ENCODE measurements at places on chromosomes 3 and 15. TPM values are rescaled to one million over a fixed set of nuclear protein-coding genes. Genes with fewer than 3 reads are reported as not detected.

The CLDN18 gene
- 0.08 TPM for polyA plus RNA-seq

- DNase-seq, result no peak
Measured at GRCh38 chr3:58657036-58657520, 9.5 kb downstream of the FAM3D start.

- DNase-seq, result peak; percentile 10
Measured at GRCh38 chr15:70063261-70063925, 34.3 kb downstream of the TLE3 start.

- no peak for DNase-seq
Measured at GRCh38 chr3:60298141-60298540, 953.1 kb downstream of the FHIT start.

GRCh38 chr15:35874260-35874905 is 328.4 kb upstream of the DPH6 start:
- no peak for DNase-seq

- DNase-seq, result no peak
Measured at GRCh38 chr3:23302271-23302670, 99.1 kb downstream of the UBE2E2 start.

GRCh38 chr3:168213920-168214319 is 118.2 kb upstream of the GOLIM4 start:
- DNase-seq, result no peak

- no peak for DNase-seq
Measured at GRCh38 chr3:121155028-121155427, 247.0 kb downstream of the STXBP5L start.

All from ovary (tissue), 10 donors.